ENCODE measurements at places on chromosomes 5 and 9.

- DNase-seq = peak; percentile 81
Observed at GRCh38 chr9:93254806-93255493, 71.0 kb downstream of the WNK2 start.

DNA sequence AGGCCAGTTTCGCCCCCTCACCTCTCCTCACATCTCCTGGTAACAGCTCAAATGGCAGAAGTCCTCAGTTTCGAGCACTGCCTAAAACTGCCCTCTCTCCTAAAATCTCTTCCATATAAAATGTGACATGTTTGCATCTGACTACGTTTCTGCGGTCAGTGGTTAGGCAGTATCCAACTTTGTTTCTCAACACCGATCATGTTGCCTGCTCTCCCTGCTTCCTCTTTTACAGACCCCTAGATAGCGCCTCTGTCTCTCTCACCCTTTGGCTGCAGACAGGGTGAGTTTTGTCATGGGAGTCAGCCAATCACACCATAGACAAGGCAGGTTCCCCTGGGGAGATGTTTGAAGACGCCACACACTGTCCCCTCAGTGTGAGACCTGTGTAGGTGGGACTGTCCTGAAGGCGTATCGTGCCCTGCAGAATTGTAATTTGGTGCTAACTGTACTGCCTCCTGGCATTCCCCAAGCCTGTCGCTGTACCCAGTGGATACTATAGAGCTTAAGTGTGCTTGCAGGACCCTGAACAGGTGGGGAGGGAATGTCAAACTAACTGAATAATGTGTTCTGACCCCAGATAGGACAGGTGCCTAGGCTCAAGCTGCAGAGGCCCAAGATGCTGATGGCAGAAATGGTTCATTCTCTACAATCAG lies 1.1 kb downstream of the HEXB start:
- DNase-seq = no peak

GRCh38 chr5:132310141-132310834 lies 16.1 kb downstream of the SLC22A4 start:
- no peak for DNase-seq

DNA sequence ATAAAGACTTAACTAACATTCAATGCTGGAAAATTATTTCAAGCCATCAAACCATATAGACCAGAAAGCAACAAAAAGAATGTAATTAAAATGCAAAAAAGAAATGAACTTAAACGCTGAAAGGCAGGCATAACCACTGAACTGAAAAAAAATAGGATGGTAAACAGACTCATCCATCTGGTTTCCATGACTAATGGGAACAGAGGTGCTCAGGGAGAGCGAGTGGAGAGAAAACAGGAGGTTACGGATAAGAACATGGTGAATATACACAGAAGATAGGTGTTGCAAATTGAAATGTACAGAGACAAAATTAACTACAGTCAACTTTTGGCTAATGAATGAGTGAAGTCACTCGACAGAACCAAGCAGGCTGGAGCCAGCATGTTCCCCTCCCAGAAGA lies 43.5 kb upstream of the RNF38 start:
- DNase-seq = no peak

GRCh38 chr9:127716412-127716811 lies 533 bp downstream of the TTC16 start:
- no peak for DNase-seq

- no peak for DNase-seq
Observed at GRCh38 chr5:17249029-17249634, 31.7 kb downstream of the BASP1 start.

DNA sequence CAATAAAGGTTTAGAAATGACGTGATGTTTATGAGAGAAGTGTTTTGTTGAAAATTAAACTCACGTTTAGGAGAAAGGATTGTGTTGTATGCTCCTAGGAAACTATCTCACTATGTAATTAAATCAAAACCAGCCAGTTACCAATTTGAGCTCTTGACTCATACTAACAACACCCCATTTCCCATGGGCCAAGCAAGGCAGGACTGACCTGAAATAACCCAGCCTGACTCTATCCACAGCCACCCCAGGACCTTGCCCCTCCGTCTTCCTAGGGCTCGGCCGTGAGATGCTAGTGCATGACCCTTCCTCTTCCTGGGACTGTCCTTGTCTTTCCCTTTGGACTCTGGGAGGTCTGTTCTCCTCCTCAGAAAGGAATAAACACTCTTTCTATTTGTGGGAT lies 16.4 kb downstream of the TLR4 start:
- no peak for DNase-seq

- peak; percentile 45 for DNase-seq
Observed at GRCh38 chr9:764105-764524, 77.4 kb upstream of the DMRT1 start.

- DNase-seq = no peak
Observed at GRCh38 chr5:54360089-54360488, 49.7 kb upstream of the ARL15 start.

DNA sequence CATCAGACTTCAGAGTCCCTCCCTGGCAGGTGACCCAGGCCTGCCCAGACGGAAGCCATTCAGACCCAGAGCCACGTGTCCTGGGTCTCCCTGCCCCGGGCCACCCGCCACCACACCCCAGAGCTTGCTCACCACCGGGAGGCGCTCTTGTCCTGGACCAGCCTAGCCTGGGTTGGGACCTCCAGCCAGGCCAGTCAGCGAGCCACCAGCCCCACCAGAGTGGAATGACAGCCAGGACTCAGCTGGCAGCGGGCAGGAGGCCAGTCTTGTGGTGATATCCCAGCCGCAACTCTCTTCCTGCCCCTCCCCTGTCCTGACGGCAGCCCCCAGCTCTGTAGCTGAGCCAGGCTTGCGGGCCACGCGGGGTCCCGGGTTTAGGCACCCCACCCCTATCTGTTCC lies 1.7 kb upstream of the PTGDS start:
- DNase-seq = no peak

GRCh38 chr9:12060067-12060466 lies 633.1 kb upstream of the TYRP1 start:
- no peak for DNase-seq

DNA sequence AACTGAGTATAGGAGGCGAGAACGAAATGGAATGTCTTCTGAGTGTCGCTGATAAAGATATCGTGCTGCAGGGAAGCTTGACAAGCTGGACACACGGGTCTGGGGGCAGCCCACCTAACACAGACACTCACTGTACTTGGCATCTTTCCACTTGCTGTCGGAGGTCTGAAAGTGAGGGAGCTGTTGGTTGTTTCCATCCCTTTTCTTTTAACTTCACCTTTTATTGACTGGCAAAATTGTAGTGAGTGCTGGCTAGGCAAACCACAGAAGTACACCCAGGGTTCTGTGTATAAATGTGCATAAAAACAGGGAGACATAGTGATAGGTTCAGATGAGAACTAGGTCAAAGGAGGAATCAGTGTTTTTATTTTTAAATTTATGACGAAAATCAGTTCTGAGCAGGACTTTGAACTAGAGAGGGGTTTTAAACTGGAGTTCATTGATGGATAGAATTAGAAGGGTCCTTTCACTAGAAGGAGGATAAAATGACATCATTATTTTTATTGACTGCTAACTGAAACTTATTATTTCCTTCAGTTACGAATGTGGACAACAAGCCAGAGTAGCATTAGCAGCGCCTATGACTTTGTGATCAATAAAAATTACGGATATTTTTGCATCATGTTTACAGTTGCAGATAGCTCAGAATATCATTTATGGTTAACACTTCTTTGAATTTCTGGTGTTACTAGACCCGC lies 817 bp downstream of the GAPVD1 start:
- DNase-seq = no peak

GRCh38 chr5:138353560-138354080 lies 1.1 kb downstream of the KDM3B start:
- DNase-seq = no peak

DNA sequence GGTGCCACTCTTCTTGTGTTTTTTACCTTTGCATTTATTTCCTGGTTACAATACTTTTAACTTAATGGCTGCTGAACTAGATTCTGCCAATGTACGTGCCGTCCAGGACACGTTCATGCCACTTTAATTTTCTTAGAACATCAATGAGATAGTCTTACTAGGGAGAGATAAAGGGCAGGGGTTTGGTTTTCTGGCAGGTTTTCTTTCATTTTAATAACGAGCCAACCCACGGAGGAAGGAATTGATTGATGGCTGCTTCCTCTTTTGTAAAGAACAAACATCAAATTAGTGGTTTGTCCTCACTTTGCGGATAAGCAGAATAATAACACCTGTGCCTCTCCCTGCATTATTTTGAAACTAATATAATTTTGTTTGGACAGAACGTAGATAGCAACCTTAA lies 135.7 kb downstream of the DOCK8 start:
- DNase-seq = no peak

GRCh38 chr5:152456815-152457443 lies 51.9 kb upstream of the NMUR2 start:
- no peak for DNase-seq

GRCh38 chr5:178438796-178439195 lies 151.4 kb downstream of the COL23A1 start:
- peak; percentile 39 for DNase-seq

DNA sequence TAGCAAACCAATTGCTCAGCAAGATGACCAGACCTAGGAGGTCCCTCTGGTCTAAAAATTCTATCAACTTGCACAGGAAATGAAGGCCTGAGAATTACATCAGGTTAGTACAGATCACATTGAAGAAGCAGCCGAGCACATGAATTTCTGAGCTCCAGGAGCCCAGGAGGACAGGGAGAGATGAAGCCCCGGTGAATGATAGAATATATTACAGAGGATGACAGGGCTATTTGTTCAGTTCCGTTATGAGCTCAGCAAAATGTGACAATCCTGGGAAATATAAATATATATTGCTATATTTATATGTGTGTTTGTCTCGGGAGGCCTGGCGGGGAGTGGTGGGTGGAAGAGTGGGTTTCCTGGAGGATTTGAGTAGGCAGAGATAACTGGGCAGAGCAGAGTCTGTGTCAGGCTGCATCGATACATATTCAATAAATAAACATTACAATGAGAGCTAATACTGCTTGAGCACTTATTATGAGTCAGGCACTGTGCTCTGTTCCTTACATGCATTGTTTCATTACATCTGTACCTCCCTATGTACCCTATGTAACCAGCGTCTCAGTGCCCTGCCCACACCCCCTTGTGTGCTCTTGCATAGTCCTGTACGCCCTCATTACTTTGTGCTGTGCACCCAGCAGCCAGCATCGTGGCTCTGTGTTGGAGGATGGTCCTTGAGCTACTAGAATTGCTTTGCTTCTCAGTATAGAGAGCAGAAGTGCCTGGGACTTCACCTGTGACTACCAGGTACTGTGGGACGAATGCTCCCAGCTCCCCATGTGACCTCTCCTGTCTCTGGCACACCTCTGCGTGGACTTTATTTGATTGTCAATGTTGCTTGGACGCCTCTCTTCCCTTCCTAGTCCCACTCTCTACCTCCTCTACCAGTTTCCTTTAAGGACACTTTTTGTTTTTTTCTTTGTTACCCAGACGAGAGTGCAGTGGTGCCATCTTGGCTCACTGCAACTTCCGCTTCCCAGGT lies 58.1 kb upstream of the KLF9 start:
- DNase-seq = no peak

DNA sequence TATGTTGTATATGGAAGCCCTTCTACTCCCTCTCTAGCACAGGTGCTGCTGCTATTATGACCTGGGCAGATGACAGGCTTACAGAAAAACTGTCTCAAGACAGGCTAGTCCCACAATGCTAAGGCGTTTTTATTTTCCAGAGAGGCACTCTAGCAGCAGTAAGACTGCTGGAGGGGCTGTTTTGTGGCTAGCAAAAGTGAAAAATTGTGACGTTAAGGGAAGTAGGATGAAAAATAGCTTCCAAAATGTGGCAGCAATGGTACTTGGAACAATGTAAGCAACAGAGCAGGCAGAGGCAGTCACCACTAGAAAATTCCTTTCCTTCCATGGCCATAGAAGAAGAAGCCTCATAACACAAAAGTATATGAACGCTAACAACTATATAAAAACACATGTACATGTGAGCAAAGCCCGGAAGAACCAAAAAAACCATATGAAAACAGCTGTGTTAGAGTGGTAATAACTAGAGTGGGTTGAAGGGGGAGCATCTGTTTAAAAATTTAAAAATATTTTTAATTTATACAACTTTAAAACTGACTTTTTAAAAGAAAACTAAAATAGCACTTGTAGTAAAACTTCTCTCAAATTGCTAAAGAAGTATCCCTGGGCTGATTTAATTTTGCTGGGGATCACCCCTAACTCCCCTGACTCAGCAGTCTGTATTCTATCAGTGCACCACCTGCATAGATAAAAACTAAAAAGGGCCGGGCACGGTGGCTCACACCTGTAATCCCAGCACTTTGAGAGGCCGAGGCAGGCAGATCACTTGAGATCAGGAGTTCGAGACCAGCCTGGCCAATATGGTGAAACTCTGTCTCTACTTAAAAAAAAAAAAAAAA lies 30.6 kb downstream of the CLINT1 start:
- DNase-seq = no peak

DNA sequence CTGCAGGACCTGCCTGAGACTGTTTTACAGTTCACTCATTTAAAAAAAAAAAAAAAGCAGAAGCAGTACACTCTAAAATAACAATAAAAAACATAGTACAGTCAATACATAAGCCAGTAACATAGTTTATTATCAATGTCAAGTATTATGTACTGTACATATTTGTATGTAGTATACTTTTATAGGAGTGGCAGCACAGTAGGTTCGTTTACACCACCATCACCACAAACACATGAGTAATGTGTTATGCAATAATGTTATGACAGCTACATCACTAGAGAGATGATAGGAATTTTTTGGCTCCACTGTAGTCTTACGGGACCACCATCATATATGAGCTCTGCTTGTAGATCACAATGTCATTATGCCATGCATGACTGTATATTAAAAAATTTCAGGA lies 462.8 kb downstream of the ISL1 start:
- no peak for DNase-seq

GRCh38 chr5:68431601-68432337 lies 216.2 kb downstream of the PIK3R1 start:
- DNase-seq = no peak

GRCh38 chr5:80204808-80205614 lies 50.8 kb downstream of the SERINC5 start:
- no peak for DNase-seq

DNA sequence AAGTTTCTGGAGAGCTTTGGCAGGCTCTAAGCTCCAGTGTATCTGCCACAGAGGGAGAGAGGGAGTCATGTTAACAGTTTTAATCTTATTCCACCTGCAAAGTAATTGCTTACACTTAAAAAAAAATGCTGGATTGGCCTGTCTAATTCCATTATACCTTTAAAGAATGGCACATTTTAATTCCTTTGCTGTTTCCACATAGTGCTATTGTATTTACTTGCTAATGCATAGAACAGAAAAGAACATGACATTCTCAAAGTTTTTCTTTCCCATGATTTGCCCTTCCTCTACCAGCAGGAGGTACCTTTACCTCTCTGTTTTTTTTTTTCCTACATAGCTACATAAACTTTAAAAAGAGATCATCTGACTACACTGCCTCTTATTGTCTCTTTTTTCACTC lies 318.0 kb downstream of the GLIS3 start:
- no peak for DNase-seq

- no peak for DNase-seq
Observed at GRCh38 chr5:53929570-53929969, 369.1 kb downstream of the NDUFS4 start.

DNA sequence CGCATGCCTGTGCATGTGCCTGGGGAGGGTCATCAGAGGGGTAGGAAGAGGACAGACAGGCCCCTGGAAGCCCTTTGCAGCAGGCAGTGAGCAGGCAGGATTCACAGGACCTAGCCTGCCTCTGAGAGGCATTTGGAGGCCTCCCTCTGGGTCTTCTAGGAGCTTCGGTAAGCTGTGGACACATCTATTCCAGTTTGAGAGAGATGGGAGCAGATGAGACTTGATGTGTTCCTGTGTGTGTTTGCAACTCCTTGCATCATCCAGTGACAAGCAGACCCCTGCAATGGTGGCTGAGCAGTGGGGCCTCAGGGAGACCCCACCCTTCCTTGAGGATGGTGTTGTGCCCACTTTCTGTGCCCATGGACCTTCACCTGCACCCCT lies 64.0 kb downstream of the GADD45G start:
- DNase-seq = no peak

Data from mesenteric fat pad (tissue), 1 donor.